Left lung (tissue), 14 donors: ENCODE measurements at places on chromosomes 7 and 10.

DNA sequence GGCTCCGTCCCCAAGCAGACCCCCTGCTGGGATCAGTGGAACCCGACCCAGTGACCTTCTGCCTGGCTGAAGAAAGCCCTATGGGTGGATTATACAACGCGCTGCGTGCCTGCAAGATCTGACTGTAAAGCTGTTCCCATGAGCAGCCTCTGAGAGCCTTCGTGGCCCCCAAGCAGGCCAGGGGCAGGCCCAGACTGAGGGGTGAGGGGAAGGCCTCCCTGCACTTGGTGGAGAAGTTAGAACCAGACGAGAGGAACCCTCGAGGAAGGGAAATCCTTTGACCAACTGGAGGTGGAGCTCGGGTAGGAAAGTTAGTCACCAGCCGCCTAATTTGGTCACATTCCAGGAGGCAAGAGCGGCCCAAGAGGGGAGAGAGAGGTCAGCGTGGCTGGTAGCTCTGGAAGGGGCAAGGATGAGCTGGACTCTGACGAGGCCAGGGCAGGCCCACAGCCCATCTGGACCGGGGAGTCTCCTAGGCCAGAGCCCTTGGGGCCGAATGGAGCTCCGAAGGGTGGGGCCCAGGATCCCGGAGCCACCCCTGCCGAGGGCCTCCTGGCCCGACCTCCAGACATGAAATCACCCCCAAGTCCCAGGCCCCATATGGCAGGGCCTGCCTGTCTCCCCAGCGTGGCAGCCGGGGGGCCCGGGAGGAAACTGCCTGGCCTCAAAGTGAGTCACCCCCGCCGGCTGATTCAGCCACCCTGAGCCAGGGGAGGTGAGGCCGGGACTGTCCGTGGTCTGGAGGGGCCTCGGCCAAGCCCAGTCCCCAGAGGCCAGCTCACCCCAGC is 23.3 kb upstream of the PDGFA start:
- peak; percentile 76 for DNase-seq

- DNase-seq: no peak
These were observed 179.0 kb upstream of the KLF14 start for GRCh38 chr7:130912862-130913638.

DNA sequence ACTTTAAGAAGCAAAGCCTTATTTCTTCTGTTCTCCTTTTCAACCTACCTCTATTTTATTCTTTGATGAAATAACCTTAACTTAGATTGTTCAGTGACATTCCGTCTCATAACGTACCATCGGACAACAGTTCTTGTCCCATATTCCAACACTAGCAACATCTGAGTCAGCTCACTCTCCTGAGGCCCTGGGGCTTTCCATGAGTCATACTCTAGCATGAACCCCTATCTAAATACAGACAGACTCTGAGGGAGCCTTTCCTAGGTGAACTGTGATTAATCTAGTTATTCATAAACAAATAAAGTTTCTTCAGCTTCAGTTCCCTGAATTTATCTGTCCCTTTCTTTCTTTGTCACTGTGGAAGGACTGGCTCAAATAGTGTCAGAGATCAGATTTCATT is 168.7 kb upstream of the LYZL1 start:
- DNase-seq: no peak

DNA sequence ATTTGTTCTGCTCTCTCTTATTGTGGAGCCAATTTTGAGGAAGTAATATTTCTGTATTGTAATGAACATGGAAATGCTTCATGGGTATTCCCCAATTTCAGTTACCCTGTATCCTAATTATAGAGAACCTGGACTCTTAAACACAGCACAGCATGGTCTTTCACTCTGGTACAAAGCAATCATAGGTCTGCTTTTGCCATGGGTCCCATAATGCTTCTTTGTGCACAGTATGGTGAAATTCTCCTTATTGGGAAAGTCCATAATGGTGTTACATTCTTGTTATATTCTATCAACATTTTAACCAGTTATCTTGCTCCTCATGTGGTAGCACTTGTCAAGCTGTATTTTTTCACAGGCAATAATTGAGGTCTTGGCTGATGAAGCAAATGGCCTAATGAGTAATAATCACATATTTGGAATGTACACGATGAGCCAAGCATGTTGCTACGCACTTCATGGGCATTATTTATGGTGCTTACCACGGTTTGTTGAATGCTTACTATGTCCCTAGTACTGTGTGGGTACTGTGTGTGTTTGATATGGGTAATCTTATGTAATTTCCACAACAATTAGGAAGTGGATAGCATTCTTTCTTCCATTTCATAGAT is 42.9 kb downstream of the PRKG1 start:
- no peak for DNase-seq

- no peak for DNase-seq
These were observed 19.8 kb upstream of the AKR1B1 start for GRCh38 chr7:134478707-134479106.

DNA sequence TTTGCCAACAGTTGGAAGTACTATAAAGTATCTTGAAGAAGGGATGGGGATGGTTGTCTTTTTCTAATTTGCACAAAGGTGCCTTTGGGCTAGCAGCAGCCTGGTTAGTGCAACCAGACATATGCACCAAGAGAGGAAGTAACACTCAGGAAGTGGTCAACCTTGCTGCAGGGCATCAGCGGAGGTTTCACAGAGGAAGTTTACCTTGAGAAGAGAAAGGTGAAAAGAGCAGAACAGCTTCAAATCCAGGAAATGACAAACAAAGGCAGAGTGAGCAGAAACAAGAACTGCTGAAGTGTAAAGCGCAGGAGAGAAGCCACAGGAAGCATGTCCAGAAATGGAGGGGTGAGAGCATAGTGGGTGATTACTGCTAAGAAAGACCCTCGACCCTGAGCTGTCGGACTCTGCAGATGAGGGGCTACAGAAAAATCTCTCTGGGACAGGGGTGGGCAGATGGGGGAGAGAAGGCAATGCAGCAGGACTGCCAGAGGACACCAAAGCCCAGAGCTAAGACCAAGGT is 66.9 kb downstream of the STK17A start:
- DNase-seq: no peak

GRCh38 chr7:134777908-134778580 is 1.4 kb upstream of the CALD1 start:
- no peak for DNase-seq

GRCh38 chr10:17644485-17644943 is 563 bp downstream of the STAM start:
- no peak for DNase-seq

- no peak for DNase-seq
These were observed 72.7 kb downstream of the ZWINT start for GRCh38 chr10:56288403-56288802.

DNA sequence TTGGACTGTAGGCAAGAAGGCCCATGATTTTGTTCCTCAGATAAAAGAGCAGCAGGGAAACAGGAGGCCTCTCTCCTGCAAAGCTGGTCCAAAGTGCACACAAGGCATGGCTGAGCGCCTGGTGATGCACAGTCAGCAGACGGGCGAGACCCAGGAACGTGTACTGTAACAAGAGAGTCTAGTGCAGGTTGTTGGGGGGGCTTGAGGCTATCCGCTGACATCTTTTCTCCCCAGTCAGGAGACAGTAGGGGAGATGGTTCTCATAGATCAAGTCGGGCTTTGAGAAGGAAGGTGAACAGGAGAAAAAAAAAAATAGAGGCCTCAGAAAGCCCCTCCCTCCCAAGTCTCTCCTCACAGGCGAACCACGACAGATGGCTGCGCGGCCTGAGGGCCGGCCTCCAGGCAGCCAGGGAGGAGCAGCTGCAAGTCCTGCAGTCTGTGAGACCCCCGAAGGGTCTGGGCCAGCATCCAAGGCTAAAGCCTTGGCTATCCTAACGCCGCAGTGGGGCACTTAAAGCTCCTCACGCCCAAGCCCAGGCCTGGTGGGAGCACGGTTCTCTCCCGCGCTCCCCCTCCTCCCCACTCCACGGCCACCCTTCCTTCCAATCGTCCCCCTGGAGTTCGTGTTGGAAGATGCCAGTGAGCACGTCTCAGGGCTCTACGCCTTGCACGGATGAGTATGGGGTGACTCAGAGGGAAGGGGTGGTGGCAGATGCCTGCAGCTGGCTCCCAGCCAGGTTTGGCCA is 68.3 kb downstream of the PRKAG2 start:
- peak; percentile 21 for DNase-seq
